ENCODE measurements at places on chromosomes 4 and X. TPM values are rescaled to one million over a fixed set of nuclear protein-coding genes. Genes with fewer than 3 reads are reported as not detected.

The GPRIN3 gene
- total RNA-seq: 16.0 TPM

- no peak for DNase-seq
Measured at GRCh38 chr4:174946246-174946645, 28.1 kb downstream of the ADAM29 start.

- DNase-seq: no peak
Measured at GRCh38 chr4:112942077-112942476, 107.4 kb upstream of the ANK2 start.

- no peak for DNase-seq
Measured at GRCh38 chrX:63283348-63283747, 67.8 kb downstream of the SPIN4 start.

The ABLIM2 gene
- total RNA-seq: 7.5 TPM

The TRAM1L1 gene
- 4.3 TPM for total RNA-seq

GRCh38 chr4:169131556-169132208, 121.6 kb upstream of the CBR4 start:
- no peak for DNase-seq

DNA sequence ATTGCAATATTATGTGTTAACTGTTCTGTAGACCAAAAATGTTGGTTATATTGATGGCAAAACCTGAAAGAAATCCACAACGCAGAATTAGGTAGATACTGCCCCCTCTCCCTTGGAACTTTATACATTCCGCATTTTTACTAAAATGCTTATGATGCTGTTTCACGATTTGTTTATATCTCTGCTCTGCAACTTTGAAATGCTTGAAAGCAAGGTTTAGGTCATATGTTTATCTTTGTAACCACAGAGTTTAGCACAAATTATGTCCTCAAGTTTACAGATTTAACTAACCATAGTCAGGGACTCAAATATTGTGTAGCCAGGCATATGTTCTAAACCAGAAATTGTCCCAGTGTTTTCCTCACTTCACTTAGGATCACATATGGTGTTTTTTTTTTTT, 66.1 kb upstream of the H2AZ1 start:
- no peak for DNase-seq

The SFRP2 gene
- 3.2 TPM for total RNA-seq

DNA sequence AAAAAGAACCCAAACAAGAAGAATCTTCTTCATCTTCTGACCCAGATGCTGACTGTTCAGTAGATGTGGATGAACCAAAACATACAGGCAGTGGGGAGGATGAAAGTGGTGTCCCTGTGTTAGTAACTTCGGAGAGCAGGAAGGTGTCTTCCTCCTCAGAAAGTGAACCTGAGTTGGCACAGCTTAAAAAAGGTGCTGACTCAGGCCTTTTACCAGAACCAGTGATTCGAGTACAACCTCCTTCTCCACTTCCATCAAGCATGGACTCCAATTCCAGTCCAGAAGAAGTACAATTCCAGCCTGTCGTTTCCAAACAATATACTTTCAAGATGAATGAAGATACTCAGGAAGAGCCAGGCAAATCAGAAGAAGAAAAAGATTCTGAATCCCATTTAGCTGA, 307.0 kb downstream of the ANK2 start:
- DNase-seq: no peak

The NOX1 gene
- total RNA-seq: not detected

DNA sequence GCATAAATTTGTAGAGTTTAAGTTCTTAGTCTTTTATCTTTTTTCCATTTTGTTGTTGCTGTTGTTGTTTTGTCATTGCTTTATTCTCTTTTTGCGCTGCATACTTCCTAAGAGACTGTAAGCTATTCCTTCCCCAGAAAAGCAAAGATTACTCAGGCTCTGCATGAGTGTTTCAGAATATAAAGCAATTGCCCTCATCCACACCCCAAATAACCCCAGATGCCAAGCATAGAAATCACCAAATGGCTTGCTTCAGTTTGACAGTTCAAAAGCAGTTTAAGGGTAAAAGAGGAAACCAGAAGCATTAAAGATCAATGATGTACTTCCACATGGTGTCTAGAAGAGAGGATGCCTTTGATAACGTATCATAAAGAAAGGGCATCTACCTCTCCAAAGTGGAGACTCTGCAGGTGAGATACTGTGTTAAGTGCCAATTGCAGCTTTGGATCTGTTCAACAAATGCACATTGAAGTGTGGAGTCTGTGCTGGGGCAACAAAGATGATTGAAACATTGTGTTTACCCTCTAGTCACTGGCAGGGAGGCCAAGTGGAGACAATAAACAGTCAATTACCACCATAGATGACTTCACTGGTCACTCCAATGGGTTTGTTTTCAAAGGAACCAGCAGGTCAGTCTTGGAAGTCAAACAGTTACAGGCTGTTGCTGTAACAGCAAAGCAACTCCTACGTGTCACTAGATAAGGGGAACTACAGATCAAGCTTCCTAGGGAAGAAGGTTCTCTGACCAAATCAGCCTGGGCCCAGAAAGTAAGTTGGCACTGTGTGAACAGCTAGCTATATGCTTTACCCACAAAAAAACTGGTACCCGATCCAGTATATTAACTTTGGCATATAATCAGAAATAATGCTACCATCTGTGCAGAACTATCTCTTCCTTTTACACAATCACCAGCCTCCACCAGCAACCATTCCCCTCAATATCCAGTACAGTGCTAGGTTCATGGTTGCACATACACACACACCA, 40.6 kb upstream of the IL21 start:
- DNase-seq: no peak

The F8A2 gene
- not detected for total RNA-seq

The CPE gene
- 129 TPM for total RNA-seq

DNA sequence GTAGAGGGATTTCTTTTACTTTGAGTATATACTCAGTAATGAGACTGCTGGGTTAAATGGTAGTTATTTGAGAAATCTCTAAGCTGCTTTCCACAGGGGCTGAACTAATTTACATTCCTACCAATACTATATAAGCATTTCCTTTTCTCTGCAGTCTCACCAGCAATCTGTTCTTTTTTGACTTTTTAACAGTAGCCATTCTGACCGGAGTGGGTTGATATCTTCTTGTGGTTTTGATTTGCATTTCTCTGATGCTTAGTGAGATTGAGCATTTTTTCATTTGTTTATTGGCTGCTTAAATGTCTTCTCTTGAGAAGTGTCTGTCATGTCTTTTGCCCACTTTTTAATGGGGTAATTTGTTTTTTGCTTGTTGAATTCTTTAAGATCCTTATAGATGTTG, 43.3 kb downstream of the SPCS3 start:
- DNase-seq: no peak

DNA sequence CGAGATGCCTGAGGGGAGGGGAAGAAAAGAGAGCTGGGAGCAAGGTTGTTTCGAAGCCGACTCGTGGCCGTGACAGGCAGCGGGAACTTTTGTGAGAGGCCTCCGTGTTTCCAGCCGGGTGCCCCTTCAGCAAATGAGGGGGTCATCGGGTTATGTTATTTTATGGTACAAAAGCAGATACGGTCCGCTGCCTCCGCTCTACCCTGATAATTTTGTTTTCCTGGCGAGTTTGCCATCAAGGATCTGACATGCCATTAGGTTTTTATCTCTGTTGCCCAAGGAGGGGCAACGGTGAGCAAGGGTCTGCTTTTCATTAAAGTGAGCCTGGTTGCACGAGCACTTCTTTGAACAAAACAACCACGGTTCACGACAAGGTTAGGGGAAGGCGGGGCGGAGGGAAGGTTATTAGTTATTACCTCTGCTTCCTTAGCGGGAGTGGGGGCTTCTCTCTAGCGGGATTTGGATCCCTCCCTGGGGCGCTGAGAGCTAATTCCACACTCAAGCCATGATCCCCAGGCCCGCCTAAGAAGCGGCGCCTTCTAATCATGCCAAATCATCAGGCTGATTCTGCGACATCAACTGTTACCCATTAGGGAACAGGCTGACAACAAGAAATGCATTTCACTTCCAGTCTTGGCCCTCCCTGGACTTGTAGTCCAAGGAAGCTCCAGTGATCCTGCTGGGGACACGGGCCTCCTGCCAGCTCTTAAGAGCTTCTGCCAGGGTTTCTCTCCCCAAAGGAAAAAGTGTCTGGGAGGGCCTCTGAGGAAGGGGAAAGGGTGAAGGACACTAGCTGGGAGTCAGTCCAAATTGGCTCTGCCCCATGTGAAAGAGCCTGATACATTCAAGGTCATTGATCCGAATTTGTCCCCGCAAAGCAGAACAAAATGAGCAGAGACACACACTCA, 617.7 kb downstream of the MID1IP1 start:
- no peak for DNase-seq

The TEC gene
- 3.4 TPM for total RNA-seq

The SYP gene
- 11.4 TPM for total RNA-seq

DNA sequence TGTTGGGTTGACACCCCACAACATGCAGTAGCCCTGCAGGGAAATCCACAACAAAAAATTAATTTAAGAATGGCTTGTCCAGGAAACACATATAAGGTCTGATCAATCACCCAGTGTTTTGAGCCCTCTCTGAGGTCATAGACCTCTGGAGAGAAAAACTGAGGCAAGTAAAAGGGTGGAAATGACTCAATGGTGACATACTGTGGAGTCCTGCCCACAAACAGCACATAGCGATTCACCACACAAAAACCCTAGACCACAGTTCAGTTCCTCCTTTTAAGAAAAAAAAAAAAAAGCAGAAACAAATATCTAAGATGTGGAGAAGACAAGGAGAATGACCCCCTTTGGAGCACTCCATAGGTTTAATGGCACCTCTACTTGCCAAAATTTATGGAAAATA, 2691.0 kb downstream of the PCDH7 start:
- no peak for DNase-seq

DNA sequence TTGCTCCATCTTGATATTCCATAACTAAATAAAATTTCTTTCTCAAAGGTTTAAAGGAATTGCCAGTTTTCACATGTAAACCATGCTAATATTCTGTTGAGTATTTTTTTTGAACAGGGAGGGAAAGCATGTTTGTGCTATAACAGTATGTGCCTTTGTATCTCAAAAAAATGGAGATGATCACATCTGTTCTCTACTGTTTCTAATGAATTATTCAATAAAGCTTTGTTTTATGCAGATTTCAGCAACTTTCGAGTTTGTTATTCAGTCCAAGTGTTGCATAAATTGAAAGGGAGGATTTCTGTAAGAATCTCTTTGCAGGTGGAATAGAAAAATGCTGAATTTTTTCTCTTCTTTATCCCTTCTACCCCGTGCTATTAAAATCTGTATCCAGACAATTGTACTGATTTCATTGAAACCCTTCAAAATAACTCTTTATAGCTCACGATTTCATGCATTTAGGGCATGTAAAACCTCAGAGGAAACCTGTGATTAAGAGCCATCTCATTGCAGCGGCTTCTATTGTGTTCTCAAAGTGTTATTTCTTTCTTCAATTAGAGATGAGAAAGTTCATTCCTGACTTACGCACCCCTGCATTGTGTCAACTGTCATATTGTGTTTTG, 42.1 kb downstream of the NEIL3 start:
- DNase-seq: no peak

GRCh38 chrX:37701588-37701987, 16.0 kb downstream of the XK start:
- DNase-seq: no peak
